ENCODE measurements at places on chromosomes 7 and 10.

GRCh38 chr10:97412891-97413304 is 11.8 kb upstream of the RRP12 start:
- H3K27me3 ChIP-seq, result no peaks in the 10 kb centered on the region
- H3K36me3 ChIP-seq, result no peaks in the 10 kb centered on the region
- H3K4me3 ChIP-seq, result no peak overlapping the region
- no peak for DNase-seq

DNA sequence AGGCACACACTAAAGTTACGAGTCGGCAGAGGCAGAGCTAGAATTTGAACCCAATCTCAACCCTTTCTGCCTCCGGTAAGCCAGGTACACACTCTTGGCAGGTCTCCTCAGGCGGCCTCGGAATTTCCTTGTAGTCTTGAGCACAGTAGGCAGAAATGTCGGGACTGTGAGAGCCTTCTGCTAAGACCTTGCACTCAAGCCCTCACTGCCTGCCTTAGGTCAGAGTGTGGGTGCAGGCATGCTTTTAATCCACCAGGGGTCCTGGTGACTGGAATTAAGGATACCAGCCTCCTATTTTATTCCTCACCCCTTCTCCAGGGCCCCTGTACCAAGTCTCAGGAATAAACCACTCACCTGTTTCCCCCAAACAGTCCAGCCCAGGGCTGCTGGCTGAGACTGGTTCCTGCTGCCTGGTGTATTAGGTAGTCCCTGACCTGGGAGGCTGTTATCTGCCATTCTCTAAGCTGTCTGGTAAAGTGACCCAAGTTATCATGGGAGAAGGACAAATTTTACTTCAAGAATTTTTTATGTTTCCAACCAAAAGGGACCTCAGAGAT is 855 bp downstream of the ATP6V1F start:
- DNase-seq, result peak; percentile 31
- no peaks in the 10 kb centered on the region for H3K27me3 ChIP-seq
- H3K36me3 ChIP-seq, result peaks cover 23% of the 10 kb centered on the region

GRCh38 chr10:125820701-125821100 is 2.4 kb downstream of the UROS start:
- no peak for DNase-seq
- no peaks in the 10 kb centered on the region for H3K27me3 ChIP-seq
- H3K4me1 ChIP-seq, result peaks cover 29% of the 10 kb centered on the region
- no peak overlapping the region for H3K27ac ChIP-seq
- H3K4me3 ChIP-seq, result no peak overlapping the region
- H3K36me3 ChIP-seq, result peaks cover 13% of the 10 kb centered on the region

DNA sequence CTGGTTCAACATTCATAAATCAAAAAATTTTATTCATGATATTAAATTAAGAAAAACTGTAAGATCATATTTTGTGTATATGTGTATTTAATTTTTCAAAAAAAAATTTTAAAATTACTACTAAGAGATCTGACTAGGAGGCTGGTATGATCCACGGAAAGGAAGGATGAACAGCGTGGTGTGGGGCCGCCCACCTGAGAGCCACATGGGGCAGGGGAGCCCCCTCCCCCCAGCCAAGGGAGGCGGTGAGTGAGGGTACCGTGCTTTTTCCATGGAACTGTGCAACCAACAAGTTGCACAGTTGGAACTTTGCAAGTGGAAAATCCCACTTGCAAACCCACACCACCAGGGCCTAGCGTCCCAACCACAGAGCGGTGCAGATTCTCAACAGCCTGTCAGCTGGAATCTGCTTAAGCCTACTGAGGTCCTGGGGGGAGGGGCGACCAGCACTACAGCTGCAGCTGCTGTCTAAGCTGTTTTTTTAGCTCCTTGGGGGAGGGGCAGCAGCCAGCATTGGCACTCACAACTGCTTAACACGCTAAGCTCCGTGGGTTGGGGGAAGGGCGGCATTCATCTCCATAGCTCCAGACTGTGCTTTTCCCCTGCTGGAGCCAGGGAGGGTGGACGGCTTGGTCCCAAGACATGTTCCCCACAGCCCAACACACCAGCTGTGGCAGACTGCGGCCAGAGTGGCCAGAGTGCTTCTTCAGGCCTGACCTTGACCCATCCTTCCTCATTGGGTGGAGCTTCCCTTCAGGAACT is 94.2 kb upstream of the IGFBP3 start:
- no peaks in the 10 kb centered on the region for H3K4me1 ChIP-seq
- peaks cover 4% of the 10 kb centered on the region for H3K27me3 ChIP-seq
- no peak overlapping the region for H3K4me3 ChIP-seq
- H3K36me3 ChIP-seq, result no peaks in the 10 kb centered on the region
- no peak overlapping the region for H3K27ac ChIP-seq

DNA sequence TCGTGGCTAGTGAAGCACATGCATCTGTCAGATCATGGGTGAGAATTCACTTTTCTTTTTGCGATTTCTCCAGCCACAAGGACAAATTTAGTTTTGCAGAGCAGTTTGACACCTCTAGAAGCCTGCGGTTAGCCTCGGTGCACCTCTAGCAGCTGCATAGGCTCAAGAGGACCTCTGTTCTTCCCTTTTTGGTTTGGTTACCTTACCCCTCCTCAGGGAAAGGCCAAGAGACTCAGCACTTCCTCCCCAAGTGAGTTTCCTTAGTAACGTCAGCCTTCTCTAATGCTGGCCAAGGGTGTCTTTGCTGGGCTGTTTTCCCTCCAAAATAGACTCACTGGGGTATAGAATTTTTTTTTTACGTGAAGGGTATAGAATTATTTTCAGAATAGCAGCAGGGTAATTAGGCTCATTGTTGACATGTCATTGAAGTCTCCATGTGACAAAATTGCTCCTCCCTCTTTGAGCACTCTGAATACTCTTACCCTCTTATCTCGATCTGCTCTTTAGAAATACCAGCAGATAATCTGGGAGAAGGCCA is 97.8 kb downstream of the AUTS2 start:
- no peak for DNase-seq
- no peak overlapping the region for H3K4me3 ChIP-seq
- H3K27me3 ChIP-seq, result no peaks in the 10 kb centered on the region
- no peak overlapping the region for H3K27ac ChIP-seq
